ENCODE measurements at places on chromosomes 7 and 10.

DNA sequence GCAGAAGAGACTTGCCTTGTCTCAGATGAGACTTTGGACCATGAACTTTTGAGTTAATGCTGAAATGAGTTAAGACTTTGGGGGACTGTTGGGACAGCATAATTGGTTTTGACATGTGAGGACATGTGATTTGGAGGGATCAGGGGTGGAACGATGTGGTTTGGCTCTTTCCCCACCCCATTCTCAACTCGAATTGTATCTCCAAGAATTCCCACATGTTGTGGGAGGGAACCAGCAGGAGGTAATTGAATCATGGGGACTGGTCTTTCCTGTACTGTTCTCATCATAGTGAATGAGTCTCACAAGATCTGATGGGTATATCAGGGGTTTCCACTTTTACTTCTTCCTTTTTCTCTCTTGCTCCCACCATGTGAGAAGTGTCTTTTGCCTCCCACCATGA is 229.7 kb upstream of the KCND2 start:
- DNase-seq = no peak

DNA sequence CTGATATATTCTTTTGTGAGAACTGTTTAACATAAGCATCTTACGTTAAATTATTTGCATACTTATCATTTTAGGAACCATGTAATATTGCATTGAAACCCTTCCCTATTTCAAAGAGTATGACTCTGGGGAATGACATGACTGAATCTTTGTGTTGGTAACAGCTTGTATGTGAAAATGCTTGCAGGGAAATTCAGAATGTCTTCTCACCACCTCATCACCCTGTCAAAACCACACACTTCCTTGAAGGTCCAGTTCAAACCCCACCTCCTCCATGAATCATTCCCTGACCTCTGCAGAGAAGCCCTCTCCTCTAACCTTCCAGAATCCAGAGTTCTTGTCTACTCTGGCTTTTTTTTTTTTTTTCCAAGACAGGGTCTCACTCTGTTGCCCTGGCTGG is 26.3 kb upstream of the NKX2-3 start:
- no peak for DNase-seq

GRCh38 chr10:13684806-13685482 is 98.2 kb downstream of the PRPF18 start:
- no peak for DNase-seq

DNA sequence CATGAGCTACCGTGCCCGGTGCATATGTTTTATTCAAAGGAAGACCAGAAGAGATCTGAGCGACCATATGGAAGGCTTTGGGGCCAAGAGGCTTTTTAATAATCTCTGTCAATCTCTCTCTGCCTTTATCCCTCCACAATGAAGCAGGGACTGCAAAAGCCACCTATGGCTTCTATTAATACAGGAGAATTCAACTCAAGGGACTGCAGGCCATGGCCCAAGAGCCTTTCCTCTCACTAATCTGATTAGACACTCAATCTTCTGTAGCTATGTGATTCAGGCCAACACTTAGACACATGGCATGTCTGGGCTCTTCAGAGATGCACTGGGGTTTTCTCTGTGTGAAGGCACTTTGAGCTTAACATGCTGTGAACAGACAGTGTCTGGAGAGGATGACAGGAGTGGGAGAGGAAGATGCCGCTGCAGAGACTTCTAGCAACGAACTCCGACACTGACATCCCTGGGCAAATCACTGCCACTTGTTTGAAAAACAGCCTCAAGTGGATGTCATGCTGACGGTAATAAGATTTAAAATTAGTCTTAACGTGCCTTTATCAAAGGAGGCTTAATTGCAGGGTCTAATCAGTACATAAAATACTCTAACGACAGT is 114.4 kb upstream of the AOAH start:
- no peak for DNase-seq

GRCh38 chr7:155553871-155554270 is 7.5 kb upstream of the CNPY1 start:
- DNase-seq = no peak

- no peak for DNase-seq
These were observed 80.5 kb downstream of the IDE start for GRCh38 chr10:92493362-92493761.

DNA sequence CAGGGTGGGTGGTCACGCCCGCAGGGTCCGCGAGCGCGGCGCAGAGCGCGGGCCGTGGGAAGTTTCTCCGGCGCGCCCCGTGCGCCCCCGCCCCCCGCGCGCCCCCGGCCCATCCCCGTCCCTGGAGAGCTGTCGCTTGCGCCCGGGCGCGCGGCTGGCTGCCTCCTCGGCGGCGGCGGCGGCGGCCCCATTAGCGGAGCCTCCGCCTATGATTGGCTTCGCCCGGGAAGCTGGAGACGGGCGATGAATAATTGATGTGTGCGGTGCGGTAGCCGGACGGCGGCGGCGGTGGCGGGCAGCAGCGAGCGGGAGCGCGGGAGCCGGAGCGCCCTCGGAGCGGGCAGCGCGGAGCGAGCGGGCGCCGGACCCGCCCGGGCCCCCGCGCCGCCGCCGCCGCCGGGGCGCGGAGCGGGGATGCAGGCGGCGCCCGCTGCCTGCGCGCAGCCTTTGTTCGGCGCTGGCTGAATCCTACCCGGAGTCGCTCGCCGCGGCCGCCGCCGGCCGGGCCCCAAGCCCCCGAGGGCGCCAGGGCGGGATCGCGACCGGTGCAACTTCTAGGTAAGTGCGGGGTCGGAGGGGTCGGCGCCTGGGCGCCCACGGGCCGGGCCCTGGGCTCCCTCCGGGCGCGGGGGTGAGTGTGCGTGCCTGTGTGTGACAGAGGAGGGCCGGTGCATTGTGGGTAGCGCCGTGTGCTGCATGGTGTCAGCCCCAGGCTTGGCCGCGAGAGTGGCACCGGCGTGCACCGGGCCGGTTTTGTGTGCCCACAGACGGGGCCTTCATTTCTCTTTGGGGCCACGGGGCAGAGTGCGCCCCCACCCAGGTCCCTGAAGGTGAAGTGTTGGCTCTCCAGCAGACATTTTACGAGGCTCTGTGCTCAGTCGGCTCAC is 103.8 kb upstream of the PPIF start:
- DNase-seq = peak; percentile 49

DNA sequence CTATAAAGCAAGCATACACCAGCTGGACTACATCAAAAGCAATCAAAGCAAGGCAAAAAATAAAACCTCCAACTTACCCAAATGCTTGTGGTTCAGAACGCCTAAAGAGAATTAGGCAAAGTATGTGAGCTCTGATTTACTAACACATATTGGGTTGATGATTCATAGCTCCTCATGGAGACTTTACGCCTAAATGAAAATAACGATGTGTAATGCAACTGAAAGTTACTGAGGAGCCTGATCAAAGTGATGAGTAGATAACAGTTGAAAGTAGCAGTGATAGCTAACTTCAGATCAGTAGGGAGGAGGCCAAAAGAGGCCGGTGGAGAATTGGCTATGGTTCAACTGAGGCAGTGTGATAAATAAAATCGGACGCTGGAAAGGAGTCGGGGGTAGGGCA is 85.0 kb downstream of the MPP7 start:
- DNase-seq = no peak

- no peak for DNase-seq
These were observed 27.1 kb upstream of the TNRC18 start for GRCh38 chr7:5450549-5451327.

DNA sequence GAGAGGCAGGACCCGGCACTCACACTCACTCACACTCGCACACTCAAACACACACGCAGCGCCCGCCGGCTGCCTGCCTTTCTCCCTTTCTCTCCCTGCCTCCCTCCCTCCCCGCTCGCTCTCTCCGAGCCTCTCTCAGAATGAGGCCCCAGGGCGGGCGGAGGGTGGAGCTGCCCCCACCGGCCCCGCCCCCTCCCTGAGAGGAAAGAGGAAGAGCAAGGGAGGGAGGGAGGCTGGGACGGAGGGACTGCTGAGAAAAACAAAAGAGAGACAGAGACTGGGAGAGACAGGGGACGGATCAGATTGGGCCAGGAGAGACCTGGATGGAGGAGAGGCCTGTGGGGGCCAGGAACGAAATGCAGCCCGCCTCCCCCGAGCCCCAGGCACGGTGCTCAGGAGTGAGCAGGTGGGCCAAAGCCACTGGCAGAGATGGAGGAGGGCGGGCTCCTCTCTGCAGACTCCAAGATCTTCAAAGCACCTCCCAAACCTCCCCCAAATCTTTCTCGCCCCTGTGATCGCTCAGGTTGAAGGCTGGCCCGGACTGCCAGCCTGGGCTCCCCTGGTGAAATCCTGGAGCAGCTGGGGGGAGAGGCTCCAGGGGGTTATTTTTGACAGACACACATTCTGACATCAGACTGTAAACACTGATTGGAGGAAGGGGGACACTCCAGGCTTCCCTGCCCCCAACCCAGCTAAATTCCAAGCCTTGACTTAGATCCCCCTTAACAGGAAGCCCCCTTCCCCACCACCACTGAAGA is 5.1 kb downstream of the LDB1 start:
- peak; percentile 79 for DNase-seq

GRCh38 chr10:110404825-110405224 is 92.9 kb upstream of the DUSP5 start:
- DNase-seq = no peak

GRCh38 chr10:85946713-85947326 is 419.8 kb downstream of the GRID1 start:
- DNase-seq = no peak

GRCh38 chr10:3702569-3702968 is 82.4 kb downstream of the KLF6 start:
- DNase-seq = no peak

- no peak for DNase-seq
These were observed 14.3 kb upstream of the ABCB5 start for GRCh38 chr7:20601121-20601520.

DNA sequence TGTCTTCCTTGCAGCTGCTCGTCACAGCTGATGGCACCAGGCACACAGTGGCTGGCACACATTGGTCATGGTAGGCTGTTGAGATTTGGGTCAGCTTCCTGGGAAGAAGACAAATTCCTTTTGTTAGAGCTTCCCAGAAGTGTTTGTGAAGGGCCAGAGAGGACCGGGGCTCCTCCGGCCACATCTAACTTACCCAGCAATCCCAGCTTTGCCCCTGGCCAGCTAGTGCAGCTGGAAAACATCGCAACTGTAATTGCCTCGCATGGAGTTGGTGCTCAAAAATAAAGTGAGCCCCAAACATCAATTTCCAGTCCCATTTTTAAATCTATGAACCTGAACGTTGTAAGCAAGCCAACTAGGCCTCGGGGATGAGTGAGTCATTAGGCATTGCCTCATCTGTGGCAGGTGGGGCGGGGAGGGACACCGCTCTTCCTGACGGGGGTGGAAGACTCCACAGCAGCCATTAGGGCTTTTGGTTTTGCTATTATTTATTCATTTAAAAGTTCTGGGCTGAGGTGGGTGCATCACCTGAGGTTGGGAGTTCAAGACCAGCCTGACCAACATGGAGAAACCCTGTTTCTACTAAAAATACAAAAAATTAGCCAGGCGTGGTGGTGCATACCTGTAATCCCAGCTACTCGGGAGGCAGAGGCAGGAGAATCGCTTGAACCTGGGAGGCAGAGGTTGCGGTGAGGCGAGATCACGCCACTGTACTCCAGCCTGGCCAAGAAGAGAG is 12.4 kb downstream of the CPA5 start:
- DNase-seq = no peak

DNA sequence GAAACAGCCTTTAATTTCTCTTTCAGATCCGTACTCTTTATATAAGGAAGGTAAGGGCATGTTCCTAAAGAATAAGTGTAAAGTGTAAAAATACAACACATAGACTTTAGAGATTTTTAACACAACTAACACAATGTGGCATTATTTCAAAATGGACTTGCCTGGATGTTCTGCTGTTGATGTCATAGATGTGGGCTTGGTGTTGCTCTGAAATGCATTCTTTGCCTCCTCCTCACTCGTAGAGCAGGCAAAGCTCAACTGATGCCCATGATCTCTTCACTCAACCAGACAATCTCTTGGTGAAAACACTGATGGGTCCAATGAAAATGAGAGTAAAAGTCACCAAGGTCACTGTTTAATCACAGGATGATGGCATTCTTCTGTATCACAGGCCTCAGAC is 174.2 kb upstream of the TCERG1L start:
- DNase-seq = no peak

- no peak for DNase-seq
These were observed 1.0 kb downstream of the BUD31 start for GRCh38 chr7:99409806-99410205.

DNA sequence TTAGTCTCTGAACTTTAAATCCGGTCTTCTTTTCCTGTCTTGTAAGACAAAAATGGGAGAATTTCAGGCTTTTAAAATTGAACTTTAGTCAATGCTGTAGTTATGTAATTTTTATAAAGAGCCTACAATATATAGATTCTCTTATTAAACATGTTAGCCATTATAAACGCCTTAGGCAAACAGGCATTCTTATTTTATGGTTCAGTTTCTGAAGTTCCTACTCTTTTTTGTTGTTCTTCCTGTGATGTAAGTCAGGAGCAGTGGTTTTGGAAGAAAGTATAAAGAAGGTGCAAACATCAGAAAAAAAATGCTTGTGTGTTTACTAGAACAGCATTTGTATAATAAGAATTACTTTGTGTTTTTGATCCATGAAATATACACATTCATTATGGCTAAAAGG is 41.6 kb downstream of the BICC1 start:
- DNase-seq = no peak

DNA sequence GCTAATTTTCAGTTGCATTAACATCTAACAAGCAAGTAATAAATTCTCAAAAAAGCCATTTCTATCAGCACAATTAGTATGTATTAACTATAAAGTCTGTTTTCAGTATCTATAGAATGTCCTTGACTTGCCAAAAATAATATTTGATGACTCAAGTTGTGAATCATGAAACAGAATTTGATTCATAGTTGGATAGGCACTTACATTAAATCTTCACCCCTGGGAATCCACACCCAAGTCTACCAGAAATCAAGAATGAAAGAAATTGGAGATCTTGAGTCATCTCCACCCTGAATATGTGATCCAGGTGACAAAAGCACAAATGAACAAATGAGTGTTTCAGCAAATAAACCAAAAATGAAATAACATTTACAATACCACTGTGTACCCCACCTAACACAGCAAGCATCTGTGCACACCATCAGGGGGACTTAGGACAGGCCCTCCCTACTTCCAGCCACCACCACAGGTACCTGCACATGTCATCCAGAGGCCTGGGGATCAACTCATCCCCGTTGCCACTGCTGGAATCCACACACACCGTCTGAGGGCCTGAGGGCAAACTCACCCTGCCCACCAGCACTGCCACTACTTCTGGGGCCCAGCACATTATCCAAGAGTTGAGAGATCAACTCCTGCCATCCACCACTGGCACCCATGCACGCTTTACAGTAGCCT is 160.1 kb downstream of the MTERF1 start:
- no peak for DNase-seq

GRCh38 chr7:107879400-107880035 is 11.5 kb upstream of the DLD start:
- DNase-seq = no peak

DNA sequence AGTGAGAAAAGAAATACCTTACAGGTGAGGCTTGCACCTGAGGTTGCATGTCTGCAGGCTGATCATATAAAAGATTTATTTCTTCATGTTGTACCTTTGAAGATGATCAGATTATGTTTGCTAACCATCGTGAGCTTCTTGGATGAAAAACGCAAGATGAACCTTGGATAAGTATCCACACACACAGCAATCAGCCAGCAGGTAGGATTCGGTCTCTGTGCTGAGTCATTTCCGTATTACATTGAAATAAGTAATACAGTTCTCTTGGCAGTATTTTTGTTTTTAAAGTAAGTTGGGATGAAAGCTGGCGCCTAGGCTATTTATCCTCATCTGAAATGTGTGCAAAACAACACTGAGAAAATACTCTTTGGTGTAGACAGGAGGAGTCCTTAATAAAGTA is 109.0 kb upstream of the PRKCQ start:
- no peak for DNase-seq

Measured in T-cell (primary cell).